Neural progenitor cell (in vitro differentiated cells): ENCODE measurements at places on chromosomes 12 and 14. TPM values are rescaled to one million over a fixed set of nuclear protein-coding genes. Genes with fewer than 3 reads are reported as not detected.

GRCh38 chr12:3976351-3976938 is 103.2 kb upstream of the PARP11 start:
- DNase-seq = no peak

DNA sequence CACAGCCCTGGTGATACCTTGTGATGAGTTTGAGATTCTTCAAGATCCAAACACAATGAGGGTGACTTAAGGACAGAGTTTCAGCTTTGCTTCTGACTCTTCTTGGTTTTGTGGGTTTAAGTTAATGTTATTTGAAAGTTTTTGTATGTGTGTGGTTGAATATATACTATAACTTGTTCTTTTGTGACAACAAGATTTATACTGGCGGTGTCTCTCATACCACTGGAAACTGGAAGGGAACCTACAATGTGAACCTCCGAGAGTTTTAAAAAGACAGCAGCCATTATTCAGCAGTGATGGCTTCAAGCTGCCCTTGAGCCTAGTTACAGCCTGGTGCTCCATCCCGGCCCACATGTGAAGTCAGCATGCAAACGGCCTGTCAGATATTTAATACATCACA is 87.9 kb upstream of the IGF1 start:
- no peak for DNase-seq

Gene CISTR
- not detected in 2 replicates for total RNA-seq

Gene PARPBP
- 53.1 and 79.8 TPM in 2 replicates for total RNA-seq

- DNase-seq = peak; percentile 91
Measured at GRCh38 chr14:24051789-24052655, at the start of gene CARMIL3. CARMIL3 (plus strand) TSS chr14:24052009; CDS start chr14:24052154, 145 bp downstream.

GRCh38 chr12:56751712-56752598 is at the start of gene PRIM1:
PRIM1 (minus strand) TSS chr12:56752323; CDS start chr12:56752298, 25 bp downstream.
- DNase-seq = peak; percentile 95

GRCh38 chr12:1635301-1636095 is 6.5 kb downstream of the WNT5B start:
- DNase-seq = no peak

Gene DHRS2
- total RNA-seq = 0.59 and 2.8 TPM in 2 replicates

- DNase-seq = no peak
Measured at GRCh38 chr14:73149753-73150152, 13.4 kb downstream of the PSEN1 start.

- no peak for DNase-seq
Measured at GRCh38 chr12:65156366-65156841, 13.0 kb upstream of the LEMD3 start.

Gene TAS2R50
- 2.4 and 12.1 TPM in 2 replicates for total RNA-seq

GRCh38 chr14:31090883-31091764 is 64.9 kb upstream of the STRN3 start:
- DNase-seq = no peak

- no peak for DNase-seq
Measured at GRCh38 chr14:75725481-75725880, 64.4 kb downstream of the TTLL5 start.

DNA sequence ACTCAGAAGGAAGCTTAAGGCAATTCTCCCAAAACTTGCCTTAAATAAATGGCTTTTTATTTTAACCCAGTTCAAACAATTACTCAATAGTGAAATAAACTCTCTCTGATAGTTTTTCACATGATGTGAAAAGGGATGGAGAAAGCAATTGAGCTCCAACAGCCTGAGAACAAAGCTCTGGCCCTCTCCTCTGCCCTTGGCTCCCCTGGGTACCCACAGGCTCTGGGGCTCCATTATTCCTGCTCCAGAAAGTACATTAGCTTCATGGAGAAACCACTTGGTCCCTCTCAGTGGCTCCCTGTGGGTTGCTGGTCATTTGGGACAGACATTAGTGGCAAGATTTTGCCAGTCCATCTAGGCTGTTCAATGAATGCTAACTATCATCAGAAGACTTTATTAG is 242.8 kb downstream of the ATP23 start:
- no peak for DNase-seq

Gene FAM90A1
- total RNA-seq = 0.09 TPM in 1 of 2 replicates, not detected in the other

Gene FOXN4
- 0.25 TPM in 1 of 2 replicates, not detected in the other for total RNA-seq

DNA sequence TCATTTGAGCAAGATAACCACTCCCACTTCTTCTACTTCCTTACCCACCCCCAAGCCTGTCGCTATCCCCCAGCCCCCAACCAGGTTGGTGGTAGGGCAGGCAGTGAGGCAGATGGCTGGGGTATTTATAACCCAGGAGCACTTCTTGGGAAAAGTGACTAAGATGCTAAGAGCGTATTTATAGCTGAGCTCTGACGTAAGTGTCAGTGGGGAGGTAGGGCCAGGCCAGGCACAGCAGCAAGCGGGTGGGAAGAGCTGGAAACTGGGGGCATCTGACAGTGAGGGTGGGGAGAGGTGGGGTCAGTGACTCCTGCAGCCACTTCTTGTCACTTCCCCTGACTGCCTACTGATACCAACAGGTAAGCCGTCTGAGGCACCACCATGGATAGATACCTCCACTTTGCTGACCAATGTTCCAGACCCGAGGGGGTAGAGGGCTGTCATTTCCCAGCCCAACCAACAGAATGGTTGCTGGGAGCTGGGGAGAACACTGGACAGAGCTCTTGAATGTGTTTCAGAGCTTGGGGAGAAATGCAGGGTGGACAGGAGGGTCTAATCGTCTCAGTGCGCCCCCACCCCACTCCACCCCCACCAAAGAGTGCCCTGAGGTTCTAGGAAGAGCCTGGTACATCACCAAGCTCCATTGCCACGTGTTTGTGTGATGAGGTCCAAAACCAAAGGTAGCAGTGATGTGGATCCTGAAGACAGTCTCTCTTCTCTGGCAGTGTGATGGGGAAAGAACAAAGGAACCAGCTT is 2.7 kb upstream of the INHBE start:
- no peak for DNase-seq

GRCh38 chr12:31370531-31371255 is 44.7 kb upstream of the SINHCAF start:
- DNase-seq = peak; percentile 92

Gene REP15
- total RNA-seq = 0.34 and 0.45 TPM in 2 replicates

- peak; percentile 96 for DNase-seq
Measured at GRCh38 chr14:87992718-87993628, at the start of gene GALC. GALC (minus strand) TSS chr14:87993182; CDS start chr14:87993164, 18 bp downstream.

- no peak for DNase-seq
Measured at GRCh38 chr12:58725400-58726105, 194.8 kb downstream of the LRIG3 start.

Gene NPFF
- total RNA-seq = not detected in 2 replicates

Gene TTC9
- 3.5 and 3.7 TPM in 2 replicates for total RNA-seq

Gene DDN
- total RNA-seq = 0.25 TPM in 1 of 2 replicates, not detected in the other

DNA sequence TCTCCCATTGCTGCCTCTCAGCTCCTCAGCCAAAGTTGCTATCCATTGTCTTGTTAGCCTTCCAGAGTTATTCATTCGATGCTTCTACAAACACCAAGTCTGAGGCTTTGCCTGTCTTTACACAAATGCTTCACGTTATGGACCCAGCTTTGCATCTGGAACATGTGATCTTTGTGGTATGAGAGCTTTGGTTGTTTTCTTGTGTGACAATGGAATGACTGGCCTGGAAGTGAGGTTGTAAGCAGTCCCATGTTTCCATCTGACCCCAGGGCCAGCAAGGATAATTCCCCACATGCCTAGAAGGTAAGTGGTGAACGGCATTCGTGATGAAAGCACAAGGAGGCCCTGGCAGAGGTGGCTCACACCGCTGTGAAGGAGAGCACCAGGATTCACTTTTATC is 866.7 kb upstream of the TMEM132C start:
- no peak for DNase-seq

- DNase-seq = no peak
Measured at GRCh38 chr12:27651201-27651600, 45.0 kb upstream of the REP15 start.
